ENCODE measurements at places on chromosomes 7 and 10. TPM values are rescaled to one million over a fixed set of nuclear protein-coding genes. Genes with fewer than 3 reads are reported as not detected.

GRCh38 chr7:46738796-46739195, 817.7 kb upstream of the IGFBP3 start:
- no peak for DNase-seq

The POLR1F gene
- total RNA-seq: 18.2 TPM

- no peak for DNase-seq
Measured at GRCh38 chr7:46975493-46975892, 606.4 kb downstream of the TNS3 start.

GRCh38 chr7:9937944-9938631, 1035.6 kb upstream of the PHF14 start:
- no peak for DNase-seq

The BTBD16 gene
- not detected for total RNA-seq

DNA sequence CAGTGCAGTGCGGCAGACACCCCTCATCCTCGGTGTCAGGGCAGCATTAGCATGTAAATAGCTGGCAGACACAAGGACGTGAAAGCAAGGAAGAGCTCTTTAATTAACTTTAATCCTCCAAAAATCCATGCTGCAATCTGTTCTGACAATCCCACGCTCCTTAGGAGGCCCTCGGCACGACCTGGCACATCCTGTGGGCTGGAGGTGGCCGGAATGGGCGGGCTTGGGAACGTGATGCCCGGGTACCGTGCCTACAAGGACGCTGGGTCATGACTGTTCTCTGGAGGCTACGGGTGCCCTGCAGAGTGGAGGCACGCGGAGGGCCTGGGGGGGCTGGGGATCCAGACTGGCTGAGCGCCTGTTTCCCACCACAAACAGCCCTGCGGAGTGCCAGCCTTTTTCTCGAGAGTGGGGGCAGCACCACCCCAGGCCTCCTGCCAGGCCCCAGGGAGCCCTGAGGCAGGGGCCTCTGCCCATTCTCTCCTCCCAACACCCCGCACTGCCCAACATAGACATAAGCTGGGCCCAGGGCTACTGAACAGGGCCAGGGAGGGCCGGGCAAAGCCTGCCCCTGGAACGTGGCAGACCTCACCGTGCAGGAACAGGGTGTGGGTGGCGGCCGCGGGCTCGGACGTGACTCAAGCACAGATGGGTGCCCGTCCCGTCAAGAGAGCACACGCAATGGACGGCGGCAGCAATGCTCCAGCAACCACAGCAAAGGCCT, 189.3 kb downstream of the MAD1L1 start:
- DNase-seq: no peak

- no peak for DNase-seq
Measured at GRCh38 chr7:145633513-145633912, 483.1 kb upstream of the CNTNAP2 start.

The CCAR1 gene
- total RNA-seq: 26.5 TPM

- no peak for DNase-seq
Measured at GRCh38 chr10:51468424-51468823, 231.0 kb downstream of the CSTF2T start.

DNA sequence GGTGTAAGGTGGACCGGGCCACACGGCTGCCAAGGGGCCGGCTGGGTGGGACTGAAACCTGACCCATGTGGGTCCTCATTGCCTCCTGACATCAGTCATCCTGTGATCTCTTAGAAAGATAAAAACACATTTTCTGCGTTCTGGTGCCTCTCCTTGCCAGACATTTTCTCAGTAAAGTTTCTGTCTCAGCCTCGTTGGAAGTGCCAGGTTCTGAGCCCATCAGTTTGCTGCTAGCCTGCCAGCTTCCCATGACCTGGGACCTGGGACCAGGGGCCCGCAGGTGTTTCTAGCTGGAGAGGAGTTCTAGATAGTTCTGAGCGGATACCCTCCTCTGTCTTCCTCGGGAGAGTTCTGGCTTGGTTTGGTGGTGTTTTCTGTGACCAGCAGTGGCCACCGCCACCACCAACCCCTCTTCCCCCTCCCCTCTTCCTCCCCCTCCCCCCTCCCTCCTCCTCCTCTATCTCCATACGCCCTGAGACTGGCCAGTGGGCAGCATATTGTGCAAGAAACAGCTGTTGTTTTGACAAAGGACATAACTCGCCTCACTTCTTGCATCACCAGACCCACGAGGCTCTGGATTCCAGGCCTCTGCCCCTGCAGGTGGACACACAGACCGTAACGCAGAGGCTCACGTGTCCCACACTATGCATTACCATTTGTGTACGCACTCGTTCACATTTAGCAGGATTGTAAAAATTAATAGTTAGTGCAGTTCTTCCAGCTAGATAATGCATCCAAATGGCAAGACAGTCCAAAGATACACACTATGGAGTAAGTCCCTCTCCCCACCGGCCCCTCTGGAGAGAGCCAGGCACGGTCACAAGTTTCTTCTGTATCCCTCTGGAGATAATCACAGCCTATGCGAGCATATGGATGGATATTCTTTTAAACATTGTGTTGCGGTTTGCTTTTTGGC, 94.6 kb downstream of the CUX1 start:
- no peak for DNase-seq

DNA sequence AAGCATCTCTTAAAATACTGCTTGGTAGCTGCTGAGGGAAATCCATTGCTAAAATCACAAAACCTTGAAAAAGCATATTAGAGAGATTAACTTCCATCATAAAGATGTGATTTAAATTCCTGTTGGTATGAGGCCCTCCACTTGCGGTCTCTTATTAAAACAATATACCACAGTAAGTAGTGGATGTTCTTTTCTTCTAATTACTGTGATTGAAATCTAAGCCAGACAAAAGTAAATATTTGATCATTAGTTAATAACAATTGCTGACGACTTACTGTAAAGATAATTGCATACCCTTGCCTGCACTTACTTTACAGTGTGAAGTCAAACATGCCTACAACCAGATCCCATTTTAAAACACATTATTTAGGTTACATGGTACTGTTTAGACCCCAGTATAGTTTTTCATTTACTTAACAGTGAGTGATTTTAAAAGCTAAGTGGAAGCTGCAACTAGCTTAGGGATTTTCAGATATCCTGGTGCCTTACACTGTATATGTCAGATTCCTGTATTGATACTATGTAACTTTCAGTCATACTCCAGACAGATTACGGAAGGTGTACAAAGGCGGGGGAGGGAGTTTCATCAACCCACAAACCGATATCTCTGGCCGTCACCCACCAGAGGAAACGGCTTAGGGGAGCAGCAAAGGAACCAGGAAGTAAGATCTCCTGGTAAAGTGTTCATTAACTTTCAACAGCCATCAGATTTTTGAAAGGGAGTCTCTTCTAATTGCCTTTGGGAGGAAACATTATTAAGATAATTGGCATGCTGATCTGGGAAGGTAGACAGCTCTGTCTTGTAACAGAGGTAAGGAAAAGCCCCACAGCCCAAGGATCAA, 986 bp downstream of the NRP1 start:
- no peak for DNase-seq

The CPVL gene
- total RNA-seq: 7.0 TPM

Measured in MG63 (cell line).